Hematopoietic multipotent progenitor cell treated with erythropoietin and hydrocortisone succinate and interleukin-3 and kit ligand, for 17 days (in vitro differentiated cells): ENCODE measurements at places on chromosomes 5 and 9.

DNA sequence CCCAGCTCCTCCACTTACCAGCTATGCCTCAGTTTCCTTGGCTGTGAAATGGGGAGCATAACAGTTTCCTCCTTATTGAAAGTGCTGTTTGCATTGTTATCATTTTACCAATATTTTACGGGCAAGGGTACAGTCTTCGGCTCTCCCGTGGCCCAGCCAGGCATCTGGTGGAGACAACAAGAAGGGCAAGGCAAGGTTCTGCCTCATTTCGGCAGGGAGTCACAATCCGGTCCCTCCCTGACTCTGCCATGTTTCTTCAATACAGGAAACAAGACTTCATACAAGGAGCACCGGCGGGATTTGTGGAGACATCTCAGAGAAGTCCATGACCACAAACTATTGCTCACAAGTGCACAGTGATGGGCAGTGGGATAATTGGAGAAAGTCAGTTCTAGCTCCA is 174.0 kb downstream of the FGF18 start:
- no peak for DNase-seq

GRCh38 chr5:773517-774264 is 10.8 kb downstream of the ZDHHC11B start:
- DNase-seq: no peak

- DNase-seq: no peak
Observed at GRCh38 chr9:24293386-24293785, 252.3 kb downstream of the IZUMO3 start.

DNA sequence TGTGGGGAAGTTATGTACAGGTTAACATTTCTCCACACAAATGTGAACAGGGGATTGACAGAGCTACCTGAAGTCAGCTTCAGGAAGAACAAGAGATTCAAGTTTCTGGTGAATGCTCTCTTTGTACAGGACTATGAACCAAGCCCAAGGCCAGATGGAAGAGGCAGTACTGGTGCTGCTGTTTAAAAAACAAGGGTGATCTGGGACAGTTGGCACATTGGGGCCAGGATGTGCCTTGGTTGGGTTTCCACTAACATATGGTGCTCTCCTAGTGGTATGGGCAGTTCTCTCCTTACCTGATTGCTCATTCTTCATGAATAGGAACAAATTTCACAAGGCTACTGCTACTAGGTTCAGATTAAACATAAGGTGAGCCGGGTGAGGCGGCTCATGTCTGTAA is 40.0 kb downstream of the MTMR12 start:
- no peak for DNase-seq

- no peak for DNase-seq
Observed at GRCh38 chr9:135076143-135076875, 11.2 kb upstream of the OLFM1 start.

DNA sequence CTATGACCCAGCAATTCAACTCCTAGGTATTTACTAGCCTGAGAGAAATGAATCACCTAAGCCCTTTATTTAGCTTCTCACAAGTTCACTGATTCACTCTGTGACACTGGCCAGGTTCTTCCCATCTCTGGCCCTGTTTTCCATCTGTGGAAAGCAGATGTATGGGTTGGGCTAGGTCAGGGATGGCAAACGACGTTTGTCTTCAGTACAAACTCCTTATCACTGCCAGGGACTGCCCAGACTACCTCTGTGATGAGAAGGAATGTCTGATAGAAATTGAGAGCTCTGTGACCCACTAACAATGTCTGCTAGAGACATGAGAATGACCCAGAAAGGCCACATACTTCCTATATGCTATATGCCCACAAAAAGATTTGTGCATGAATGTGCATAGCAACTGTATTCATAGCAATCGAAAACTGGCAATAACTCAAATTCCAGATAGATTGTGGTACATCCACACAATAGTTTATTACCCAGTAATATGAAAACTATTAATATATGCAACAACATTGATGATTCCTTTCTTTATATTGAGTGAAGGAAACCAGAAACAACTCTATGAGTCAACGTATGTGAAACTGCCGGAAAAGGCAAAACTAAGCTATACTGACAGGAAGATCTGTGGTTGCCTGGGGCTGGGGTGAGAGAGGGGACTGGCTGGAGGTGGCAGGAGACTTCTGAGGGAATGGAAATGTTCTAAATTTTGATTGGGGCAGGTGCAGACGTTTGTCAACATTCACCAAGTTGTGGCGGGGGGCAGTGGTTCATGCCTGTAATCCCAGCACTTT is 32.0 kb upstream of the ADAM19 start:
- no peak for DNase-seq
